ENCODE measurements at places on chromosomes 1 and 21.

DNA sequence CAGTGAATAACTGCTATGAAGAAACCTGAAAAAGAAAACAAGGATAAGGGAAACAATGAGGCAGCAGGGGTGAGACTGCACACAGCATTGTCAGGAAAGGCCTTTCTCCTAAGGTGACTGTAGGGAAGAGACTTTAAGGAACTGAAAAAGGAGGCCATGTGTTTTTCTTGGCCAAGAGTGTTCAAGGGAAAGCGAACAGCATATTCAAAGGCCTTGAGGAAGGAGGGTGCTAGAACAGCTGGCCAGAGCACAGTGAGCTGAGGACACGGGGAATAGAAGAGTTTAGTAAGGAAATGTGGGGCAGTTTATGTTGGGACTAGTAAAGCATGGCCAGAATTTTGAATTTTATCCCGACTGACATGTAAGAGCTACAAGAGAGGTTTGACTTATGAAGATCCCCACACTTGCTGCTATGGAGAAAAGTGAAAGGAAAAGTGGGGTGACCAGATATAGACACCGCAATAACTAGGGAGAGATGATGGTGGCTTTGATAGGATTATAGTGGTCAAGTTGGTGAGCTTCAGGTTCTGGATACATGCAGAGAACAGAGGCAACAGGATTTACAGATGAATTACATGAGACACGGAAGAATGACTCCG lies 1.4 kb downstream of the RWDD2B start:
- DNase-seq: no peak

DNA sequence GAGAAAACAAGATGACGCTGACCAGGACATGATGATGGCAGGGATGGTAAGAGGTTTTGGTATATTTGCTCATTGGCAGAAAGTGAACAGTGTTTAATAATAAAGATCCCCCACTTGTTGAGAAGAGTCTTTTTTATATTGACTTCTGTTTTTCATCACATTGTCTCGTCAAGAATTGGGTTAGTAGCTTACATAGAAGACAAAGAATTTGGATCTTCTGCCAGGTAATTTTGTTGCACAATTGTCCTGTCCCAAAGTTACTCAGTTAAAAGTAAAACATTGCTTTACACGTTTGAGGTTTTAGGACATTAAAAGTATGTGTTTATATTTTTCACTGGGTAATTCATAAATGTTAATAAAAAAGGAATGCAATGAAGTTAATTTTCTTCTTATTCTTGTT lies 48.3 kb upstream of the LAMC2 start:
- DNase-seq: no peak

DNA sequence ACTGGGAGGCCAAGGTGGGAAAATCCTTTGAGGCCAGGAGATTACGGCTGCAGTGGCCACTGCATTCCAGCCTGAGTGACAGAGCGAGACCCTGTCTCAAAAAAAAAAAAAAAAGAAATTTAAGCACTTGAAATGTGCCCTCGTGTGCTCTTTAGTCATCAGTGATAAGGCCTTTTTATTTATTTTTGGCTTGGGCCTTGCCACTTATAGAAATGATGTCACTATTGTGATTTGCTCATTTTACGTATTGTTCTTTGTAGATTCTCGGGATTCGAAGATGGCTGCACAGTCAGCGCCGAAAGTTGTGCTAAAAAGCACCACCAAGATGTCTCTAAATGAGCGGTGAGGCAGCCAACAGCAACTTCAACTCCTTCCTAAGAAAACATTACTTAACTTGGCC lies 2.4 kb downstream of the CHTOP start:
- no peak for DNase-seq

GRCh38 chr1:228145463-228146416 lies 4.0 kb upstream of the GJC2 start:
- no peak for DNase-seq

DNA sequence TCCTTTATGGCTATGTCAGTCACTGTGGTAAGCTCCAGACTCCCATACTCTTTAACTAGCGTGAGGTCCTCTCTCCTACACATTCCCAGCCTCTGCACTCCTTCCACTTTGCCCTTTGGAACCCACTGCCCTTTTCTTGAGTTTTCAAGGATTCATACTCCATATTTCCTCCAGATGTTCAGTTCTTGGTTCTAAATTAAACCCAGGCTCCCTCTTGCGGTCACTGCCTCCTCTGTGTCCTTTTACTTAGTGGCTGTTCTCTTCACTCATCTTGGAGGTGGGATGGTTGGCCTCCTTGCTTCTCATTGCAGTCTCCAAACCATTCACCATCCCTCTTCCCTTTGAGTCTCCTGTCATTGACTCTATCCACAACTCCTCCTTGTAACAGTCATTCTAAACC lies 208.1 kb downstream of the TGFB2 start:
- no peak for DNase-seq

GRCh38 chr1:51044834-51045233 lies 57.2 kb upstream of the C1orf185 start:
- DNase-seq: no peak

GRCh38 chr1:152517237-152517811 lies 3.0 kb downstream of the CRCT1 start:
- no peak for DNase-seq

DNA sequence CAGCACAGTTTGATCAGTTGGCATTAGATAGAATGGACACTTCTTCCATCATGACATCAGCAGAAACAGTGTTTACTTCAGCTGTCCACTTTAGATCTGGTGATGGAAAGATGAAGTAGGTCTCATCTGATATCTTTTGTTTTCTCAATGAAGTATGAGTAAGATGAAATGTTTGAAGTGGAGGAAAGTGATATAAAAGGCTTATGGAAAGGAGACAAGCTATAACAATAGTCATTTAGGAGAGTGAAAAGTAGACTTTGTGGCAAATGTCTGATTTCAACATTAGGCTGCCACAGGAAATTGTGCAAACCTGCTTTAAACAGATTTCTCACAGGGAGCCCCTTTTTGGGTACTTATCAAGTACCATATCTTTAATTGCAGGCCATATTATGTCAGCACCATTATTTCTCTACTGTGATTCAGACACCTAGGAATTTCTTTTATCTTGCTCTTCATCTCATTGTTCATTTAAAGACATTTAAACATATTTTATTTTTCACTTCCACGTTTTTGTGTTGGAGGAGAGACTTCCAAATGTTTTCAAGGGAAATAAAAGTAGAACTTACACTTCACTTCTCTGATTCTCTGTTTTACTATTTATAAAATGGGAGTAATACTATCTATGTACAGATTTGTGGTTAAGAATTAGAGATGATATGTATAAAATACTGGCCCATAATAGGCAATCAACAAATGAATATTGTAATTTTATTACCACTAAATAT lies 18.1 kb downstream of the PDC start:
- DNase-seq: no peak

- no peak for DNase-seq
Measured at GRCh38 chr1:41353744-41354143, 7.5 kb upstream of the FOXO6 start.

DNA sequence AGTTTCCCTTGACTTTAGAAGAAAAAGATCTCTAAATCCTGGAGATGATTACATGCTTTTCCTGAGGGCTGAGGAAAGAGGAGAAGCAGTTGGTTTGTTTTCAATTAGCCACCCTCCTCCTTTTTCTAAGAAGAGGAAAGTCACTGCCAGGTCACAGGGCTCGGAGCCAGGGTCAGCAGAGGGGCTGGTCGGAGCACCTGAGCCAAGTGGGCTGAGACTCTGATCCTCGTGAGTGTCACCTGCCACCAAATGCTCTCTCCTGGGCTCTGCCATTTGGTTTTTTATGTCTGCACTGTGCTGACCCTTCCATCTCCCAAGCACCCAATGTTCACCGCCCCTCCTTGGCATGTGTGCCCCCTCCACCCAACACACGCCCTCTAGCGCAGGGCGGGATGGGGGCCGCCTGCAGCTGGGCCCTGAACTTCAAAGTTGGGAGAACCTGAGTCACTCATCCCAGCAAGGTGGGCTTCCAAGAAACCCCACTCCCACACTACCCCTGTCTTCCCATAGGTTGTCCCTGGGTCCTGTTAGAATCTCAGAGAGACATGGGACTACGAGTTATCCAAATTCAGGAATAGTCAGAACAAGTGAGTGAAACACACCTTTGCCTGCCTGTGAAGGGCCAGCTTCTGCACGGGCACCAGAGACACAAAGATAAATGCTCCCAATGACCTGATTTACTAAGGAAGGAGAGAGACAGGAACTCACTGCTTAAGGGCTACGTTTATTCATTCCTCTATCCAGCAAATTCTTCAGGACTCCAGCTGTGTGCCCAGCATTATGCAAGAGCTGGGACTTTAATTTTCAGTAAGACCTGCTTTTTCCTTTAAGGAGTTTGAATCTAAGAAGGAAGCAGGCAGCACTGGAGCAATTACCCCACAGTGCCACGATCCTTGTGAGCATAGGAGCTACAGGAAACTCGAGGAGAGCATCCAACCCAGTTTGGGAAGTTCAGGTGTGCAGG lies 127.5 kb downstream of the RHOU start:
- no peak for DNase-seq

Data from stimulated activated CD8-positive, alpha-beta memory T cell treated with anti-CD3 and anti-CD28 coated beads, Interleukin-4, amount 100 ng/mL, for 4 hours (primary cell).